ENCODE measurements at places on chromosomes 5 and 9.
A peak's percentile ranks its signal among the peaks of the same experiment; 100 is the strongest.

- DNase-seq, result no peak
Measured at GRCh38 chr5:172411484-172412072, 42.7 kb downstream of the SH3PXD2B start.

GRCh38 chr5:56050551-56051255 is 55.9 kb upstream of the IL6ST start:
- DNase-seq, result no peak

DNA sequence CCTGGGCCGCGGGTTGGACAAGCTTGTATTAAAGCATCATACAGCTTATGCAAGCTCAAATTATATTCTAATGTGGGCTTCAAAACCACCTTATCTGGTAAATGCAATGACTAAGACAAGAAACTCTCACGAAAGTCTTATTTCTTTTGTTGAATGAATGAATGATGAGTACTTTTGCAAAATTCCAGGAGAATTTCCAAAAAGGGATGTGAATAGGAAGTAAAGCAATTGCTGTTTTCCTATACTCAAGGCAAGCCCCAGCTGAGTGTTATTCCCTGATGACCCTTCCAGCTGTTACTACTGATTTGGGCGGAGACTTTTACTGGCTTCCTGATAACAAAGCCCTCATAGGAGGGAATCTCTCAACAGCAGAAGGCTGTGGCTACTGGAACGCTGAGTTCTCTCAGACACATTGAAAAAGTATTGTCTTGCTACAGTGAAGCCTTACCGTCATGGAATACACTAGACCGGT is 162.8 kb downstream of the SREK1 start:
- DNase-seq, result no peak

- DNase-seq, result peak; percentile 47
Measured at GRCh38 chr5:136212252-136212721, 19.3 kb upstream of the SMIM32 start.

DNA sequence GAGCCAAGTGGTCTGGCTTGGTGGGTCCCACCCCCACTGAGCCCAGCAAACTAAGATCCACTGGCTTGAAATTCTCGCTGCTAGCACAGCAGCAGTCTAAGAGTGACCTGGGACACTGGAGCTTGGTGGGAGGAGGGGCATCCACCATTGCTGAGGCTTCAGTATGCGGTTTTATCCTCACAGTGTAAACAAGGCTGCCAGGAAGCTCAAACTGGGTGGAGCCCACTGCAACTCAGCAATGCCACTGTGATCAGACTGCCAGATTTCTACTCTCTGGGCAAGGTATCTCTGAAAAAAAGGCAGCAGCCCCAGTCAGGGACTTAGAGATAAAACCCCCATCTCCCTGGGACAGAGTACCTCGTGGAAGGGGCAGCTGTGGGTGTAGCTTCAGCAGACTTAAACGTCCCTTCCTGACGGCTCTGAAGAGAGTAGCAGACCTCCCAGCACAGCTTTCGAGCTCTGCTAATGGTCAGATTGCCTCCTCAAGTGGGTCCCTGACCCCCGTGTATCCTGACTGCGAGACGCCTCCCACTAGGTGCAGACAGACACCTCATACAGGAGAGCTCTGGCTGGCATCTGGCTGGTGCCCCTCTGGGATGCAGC is 18.2 kb upstream of the STK32A start:
- peak; percentile 21 for DNase-seq

DNA sequence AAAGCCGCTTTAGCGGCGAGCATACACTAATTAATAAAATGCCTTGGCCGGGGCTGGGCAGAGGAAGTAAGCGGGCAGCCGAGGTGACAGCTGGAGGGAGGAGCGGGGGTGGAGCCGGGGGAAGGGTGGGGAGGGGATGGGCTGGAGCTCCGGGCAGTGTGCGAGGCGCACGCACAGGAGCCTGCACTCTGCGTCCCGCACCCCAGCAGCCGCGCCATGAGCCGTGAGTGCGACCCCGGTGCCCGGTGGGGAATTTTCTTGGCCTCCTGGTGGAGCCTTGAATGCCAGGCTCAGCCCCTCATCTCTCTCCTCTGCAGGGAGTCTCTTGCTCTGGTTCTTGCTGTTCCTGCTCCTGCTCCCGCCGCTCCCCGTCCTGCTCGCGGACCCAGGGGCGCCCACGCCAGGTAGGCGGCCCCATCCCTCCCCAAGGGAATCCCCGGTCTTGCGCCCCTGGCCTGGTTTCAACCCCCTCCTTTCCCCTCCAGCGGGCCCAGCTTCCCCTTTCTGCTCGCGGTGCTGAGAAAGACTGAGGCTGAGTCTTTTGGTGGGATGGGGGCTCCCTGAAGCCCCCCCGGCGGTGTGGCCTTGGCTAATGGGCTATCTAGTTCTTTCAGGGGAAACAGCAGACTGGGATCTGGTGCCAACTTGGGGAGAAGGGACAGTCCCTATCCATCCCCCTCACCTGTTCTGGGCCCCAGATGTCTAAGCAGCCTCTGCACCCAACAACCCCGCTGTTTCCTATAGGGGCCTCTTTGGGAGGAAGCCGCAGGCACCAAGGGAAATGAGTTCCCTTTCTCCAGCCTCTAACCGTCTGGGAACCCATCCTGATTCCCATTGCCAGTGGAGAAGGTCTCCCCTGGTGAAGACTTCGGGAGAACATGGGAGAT is at the start of gene PTGS1:
PTGS1 (plus strand) TSS at position 156 of the 887 bp plus-strand sequence; CDS start at position 217, 61 bp downstream.
- DNase-seq, result no peak

- no peak for DNase-seq
Measured at GRCh38 chr9:109967651-109968642, 187.9 kb downstream of the PALM2AKAP2 start.

GRCh38 chr9:129713402-129713679 is 39.5 kb downstream of the PTGES start:
- no peak for DNase-seq

DNA sequence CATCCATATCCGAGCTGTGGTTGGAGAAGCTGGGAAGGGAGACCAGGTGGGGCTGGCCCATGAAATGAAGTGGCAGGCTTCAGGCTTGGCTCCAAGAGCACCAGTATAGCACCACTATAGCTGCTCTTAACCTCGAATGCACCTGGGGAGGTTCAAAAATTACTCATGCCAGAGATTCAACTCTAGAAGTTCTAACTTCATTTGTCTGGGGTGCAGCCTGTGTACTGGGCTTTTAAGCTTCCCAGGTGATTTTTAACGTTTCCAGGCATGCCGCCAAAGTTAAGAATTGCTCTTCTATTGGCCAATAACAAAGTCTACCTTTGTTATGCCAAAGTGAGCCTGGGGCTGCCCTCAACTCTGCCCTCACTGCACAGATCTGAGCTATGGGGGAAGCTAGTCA is 458 bp downstream of the PRSS3 start:
- no peak for DNase-seq

DNA sequence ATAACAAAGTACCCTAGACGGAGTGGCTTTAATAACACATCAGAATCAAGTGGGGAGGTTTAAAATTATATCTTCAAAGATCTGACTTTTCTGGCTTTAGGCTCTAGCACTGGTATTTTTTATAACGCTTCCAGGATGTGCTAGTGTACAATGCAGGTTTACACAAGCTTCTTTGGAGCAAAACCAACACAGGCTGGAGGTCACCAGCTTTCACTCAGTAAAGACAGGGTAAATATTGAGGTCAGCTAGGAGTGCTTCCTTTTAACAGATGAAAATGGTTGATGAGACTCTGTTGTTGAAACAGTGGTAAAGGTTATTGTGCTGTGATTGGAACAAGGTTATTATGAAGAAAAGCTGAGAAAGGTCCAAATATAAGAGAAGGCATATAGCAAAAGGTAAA is 414.2 kb downstream of the TAF11L14 start:
- no peak for DNase-seq

DNA sequence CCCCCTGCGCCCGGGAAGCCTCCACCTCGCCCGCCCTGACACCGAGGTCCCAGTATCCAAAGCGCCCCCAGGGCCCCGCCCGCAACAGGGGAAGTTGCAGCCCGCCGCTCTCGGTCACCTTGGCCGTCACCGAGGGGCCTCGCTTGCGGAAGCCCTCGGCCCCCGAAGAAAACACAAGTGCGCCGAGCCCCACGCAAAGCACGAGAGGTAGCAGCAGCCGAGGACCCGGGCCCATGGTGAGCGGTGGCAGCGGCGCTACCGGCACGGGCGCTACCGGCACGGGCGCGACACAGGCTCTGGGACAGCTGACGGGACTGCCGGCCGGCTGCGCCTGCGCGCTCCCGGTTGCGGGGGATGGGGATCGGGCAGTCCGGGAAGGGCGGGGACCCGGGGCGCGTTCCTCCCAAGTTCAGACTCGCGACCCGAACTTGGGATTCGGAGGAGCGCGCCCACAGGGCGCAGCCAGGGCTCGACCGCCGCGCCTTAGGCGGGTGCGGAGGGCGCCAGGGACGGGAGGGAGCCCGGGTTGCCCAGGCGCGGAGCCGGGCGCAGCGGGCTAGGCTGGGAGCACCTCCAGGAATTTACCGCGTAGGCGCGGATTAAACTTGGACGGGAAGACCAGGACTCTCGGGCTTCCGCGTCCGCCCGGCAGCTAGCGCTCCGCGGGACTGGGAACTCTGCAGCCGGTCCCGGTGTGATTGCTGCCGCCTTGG is at the start of gene PPIC:
PPIC (minus strand) TSS at position 335 of the 713 bp plus-strand sequence; CDS start at position 235, 100 bp downstream.
- peak; percentile 92 for DNase-seq

GRCh38 chr9:92122800-92123199 is 7.6 kb upstream of the SPTLC1 start:
- DNase-seq, result no peak

DNA sequence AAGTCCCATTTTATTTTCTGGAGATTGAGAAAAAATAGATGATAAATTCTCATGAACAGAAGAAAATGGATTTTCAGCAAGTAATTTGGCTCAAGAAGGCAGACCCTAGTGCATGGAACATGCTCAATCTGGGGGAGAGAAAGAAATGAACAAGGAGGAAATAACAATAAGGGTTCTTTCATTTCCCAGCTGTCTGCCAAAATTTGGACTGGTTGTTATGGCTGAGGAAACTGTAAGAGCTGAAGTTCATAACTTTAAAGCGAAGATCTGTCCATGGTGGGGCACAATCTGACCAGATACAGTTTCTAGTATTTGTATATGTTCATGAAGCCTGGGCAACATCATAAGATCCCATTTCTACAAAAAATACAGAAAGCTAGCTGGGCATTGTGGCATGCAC is 1386.5 kb upstream of the DMAC1 start:
- no peak for DNase-seq

- DNase-seq, result peak; percentile 93
Measured at GRCh38 chr5:88769165-88769564, 113.8 kb downstream of the MEF2C start.

DNA sequence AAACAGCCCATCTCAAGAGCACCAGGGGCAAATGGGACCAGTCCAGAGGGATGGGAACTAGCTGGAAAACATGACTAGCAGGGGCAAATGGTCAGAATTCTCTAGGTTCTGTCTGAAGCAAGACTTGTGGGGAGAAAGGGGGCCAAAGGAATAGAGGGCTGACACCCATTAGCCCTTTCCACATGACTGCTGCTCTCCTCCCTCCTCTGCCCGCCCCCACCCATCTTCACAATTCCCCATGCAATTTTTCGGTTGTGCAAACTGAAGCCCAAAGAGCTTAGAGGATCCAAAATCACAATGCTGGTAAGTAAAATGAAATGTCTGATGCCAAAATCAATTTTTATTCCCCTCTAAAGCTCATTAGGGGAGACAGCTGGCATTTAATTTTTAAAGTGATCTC is 207.1 kb downstream of the DCP2 start:
- DNase-seq, result no peak

DNA sequence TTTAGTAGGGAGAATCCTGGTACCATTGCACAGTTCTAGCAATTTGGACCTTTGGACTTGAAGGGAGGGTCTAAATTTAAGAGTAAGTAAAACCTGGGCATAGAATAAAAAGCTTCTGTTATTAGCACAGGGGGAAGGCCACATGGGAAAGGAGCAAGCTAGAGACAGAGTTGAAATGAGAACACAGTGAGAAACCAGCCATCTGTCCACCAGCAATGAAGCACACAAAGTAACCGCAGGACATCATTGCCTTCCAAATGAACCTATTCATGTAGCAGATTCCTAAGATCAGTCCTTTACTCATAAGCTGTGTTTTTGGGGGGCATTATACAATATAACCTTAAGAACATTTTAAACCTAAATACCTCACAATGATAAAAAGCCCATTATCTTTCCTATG is 407.4 kb downstream of the HCN1 start:
- no peak for DNase-seq
